ENCODE measurements at places on chromosomes 7 and 10.

DNA sequence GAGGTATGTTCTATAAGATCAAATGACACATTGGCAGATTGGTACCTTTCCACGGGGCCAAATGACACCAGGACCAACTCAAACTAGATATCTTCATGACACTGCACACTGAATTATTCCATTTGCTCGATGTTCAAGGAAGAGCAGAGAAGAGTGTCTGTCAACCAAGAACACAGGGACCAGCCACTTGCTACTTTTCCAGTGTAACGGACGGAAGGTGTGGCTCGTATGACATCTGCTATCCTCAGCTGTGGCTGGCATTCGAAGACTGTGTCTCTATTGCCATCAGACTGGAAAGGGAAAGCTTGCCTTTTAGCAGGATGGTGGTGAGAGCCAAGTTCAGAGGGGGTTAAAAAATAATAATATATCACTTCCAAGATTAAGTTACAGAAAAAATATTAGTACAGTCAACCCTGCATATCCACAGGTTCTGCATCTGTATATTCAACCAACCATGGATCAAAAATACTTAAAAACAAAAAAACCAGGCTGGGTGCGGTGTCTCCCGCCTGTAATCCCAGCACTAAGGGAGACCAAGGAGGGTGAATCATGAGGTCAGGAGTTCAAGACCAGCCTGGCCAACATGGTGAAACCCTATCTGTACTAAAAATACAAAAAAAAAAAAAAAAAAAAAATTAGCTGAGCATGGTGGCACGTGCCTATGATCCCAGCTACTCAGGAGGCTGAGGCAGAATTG lies 237.1 kb downstream of the PRPF18 start:
- DNase-seq = no peak

DNA sequence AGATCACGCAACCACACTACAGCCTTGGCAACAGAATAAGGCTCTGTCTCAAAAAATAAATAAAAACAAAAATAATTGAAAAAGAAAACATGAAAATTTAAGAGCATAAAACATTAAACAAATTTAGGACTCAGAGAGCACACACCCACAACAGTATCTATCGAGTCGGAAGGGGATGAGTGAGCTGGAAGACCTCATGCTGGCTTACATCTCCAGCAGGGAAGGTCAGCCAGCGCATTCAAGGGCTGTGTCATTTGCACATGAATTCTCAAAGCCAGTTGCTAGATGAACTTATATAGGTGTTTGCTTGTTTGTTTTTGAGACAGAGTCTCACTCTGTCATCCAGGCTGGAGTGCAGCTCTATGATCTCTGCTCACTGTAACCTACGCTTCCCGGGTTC lies 50.3 kb downstream of the SRRM3 start:
- no peak for DNase-seq

GRCh38 chr7:101126651-101127459 lies at the start of gene SERPINE1:
Gene SERPINE1 (plus strand): TSS chr7:101127104. CDS start chr7:101128394, 1,290 bp downstream.
- DNase-seq = peak; percentile 76

DNA sequence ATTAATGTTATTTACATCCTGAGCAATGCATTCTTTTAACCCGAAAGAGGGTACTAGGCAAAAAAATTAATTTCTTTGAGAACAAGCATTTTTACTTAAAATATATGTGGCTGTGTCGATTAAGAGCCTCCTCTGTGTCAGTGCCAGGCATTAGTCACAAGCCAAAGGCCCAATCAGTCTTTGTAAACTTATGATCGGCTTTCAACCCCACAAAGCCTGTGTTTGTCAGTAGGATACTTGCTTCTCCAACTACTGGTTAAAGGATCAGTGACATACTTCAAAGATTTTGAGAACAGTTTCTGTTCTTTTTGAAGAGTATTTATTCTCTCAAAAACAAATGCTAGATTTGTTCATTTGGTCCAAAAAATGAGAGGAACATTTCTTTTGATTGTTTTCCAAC lies 159.3 kb downstream of the NRCAM start:
- DNase-seq = no peak

DNA sequence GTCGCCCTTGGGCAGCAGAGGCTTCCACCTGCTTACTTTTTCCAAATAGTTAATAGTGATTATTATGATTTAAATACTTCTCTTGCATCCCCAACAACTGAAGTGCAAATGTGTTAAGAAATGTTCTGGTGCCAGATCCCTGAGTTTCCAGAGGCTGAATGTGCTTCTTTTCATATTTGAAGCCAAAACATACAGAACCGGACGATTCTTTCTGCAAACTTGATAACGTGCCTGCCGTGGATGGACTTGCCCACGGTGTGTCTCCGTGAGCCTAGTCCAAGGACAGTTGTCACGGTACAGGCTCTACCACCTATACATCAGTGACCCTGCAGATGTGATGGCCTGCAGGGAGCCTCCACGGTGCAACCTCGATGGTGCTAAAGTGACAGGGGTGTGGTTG lies 198.6 kb upstream of the LYZL2 start:
- no peak for DNase-seq
